ENCODE measurements at places on chromosomes 4 and X.
A peak's percentile ranks its signal among the peaks of the same experiment; 100 is the strongest.

GRCh38 chr4:117084866-117085701 is at the start of gene TRAM1L1:
TRAM1L1 (minus strand) TSS chr4:117085576; CDS start chr4:117085393, 183 bp downstream.
- DNase-seq, result peak; percentile 60

DNA sequence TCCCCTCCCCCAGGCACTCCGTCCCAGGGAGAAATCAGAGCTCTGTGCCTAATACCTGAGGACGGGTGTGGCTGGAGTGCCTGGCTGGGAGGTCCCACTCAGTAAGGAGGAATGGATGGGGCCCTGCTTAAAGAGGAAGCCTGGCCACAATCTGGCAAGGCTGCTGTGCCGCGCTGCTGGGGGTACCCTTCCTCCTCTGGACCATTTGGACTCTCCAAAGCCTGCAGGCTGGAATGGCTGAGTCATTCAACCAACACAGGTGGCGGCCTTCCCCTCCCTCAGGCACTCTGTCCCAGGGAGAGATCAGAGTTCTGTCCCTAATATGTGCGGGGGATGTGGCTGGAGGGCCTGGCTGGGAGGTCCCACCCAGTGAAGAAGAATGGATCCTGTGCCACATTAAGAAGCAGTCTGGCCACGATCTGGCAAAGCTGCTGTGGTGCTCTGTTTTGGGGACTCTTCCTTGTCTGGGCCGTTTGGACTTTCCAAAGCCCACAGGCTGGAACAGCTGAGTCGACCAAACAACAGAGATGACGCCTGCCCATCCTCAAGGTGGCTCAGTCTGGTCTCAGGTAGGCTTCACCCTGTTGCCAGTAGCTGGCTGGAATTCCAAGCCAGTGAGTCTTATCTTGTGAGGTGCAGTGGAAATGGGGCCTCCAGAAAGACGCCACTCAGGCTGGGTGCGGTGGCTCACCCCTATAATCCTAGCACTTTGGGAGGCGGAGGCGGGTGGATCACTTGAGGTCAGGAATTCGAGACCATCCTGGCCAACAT is 127.3 kb upstream of the HUWE1 start:
- DNase-seq, result no peak

DNA sequence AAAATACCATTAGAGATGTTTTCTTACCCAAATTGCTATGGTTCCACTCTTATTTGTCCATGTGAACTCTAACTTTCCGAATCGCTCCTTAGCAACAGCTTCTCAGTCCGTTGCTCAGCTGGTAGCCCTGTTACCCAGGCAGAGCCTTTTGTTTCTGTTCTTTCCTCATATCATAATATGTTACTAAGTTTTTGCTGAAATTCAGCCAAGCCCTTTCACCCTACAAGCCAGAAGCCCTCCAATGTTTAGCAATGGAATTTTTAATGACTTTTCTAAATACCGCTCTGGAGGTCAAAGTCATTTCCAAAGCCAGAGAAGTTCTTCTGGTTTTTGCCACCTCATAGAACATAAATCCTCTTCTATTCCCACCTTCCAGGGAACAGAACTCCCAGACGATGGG is 1029.5 kb downstream of the C4orf33 start:
- DNase-seq, result peak; percentile 10

- DNase-seq, result no peak
Observed at GRCh38 chr4:34289962-34290361, 1954.4 kb downstream of the ARAP2 start.

- DNase-seq, result no peak
Observed at GRCh38 chrX:20668550-20668949, 401.8 kb upstream of the RPS6KA3 start.

DNA sequence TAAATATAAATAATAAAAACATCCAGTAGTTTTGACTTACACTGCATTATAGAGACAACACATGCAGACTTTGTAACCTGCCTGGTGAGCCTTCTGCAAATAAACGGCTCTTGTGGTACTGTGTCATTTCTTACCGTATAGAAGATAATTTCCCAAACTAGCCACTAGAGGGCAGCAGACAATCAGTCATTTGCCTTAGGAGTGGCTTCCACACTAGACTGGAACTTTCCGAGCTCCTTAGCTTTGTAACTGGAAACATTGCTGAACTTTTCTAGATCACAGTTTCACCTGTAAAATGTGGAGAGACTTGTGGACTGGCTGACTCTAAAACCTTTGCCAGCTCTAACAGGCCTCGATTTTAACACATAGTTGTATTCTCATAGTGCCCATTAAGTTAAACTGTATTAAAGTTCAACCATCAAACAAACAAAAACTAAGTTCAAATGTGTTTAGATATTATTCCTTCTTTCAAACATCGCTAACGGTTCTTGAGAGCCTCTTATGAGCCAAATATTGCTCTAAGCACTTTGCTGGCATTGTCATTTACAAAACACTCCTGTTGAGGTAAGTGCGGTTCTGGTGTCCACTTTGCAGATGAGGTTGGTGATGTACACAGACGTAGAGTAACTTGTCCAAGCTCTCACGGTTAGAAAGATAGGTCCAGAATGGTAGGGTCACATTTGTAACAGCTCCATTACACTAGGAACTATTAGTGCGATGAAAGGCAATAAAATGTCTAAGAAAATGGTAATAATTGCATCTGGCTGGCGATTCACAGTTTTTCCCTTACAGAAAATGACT is 345.5 kb downstream of the ANK2 start:
- DNase-seq, result peak; percentile 81

GRCh38 chr4:110770353-110770752 is 147.5 kb upstream of the PITX2 start:
- no peak for DNase-seq

- peak; percentile 45 for DNase-seq
Observed at GRCh38 chr4:61200916-61201526, 895 bp downstream of the ADGRL3 start.

GRCh38 chr4:75494563-75494962 is 19.6 kb downstream of the RCHY1 start:
- DNase-seq, result peak; percentile 28

DNA sequence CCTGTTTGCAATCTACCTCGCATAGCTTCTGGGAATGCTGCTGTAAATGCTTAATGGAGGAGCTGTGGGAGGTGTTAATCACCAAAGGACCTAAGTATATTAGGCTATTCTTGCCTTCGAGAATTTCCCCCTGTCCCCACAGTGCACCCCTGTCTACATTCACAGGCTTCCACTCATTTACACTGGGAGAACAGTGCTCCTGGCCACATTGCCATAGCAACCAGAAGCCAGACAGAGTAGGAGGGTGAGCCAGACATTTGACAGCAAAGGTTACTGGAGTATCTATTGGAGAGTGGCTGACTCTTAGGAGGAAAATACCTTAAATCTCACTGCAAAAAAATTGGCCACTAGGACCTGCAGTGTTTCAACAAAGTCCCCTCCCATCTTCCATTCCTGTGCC is 185.9 kb upstream of the PBDC1 start:
- DNase-seq, result no peak

GRCh38 chr4:168502861-168503260 is 6.0 kb downstream of the PALLD start:
- DNase-seq, result no peak

- DNase-seq, result peak; percentile 78
Observed at GRCh38 chr4:187632260-187632995, 363.1 kb upstream of the ZFP42 start.

- no peak for DNase-seq
Observed at GRCh38 chrX:67545893-67546495, 2.2 kb downstream of the AR start.

DNA sequence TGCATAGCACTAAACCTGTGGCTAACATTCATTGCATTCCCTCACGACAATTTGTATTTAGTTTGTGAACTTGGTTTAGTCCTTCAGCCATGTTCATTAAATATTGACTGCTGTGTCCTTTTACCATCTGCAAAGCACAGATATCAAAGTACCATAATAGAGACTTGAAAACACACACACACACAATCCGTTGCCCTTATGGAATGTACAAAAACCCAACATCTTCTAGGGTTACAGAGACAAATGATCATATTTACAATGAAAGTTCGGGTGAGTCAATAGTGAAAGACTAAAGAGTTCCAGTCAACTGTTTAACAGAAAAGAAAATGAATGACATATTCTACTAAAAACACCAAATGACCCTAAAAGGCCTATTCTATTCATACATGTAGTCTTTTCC is 50.8 kb upstream of the TXK start:
- no peak for DNase-seq

GRCh38 chr4:101218346-101218745 is 129.0 kb downstream of the PPP3CA start:
- DNase-seq, result no peak

DNA sequence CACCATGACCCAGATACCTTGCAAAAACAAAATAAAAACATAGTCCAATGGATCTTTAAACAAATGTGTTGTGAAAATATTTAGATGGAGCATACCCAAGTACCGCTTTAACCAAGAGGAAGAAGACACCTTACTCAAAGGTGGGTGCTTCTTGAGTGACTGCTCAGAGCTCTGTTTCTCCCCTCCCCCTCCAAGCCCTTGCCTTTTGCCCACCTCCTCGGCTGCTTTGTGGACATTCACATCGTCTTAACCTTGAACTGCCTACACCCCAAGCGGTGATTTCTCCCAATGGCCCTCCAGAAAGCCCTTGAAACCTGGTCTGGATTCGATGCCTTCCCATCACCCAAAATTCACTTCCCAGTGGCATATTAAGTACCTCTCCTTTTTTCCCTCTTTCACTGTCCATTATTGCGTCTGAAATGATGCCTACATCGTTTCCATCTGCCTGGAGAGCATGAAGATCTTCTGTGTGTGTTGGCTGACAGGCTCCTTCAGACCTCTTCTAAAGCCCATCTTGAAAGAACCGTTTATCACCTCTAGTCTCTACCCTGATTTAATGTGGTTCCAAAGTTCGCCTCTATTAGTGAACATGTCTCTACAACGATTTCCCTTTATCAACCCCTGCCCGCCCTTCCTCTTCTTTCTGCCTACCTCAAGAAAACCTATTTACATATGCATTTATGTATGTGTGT is 968 bp downstream of the GPRIN3 start:
- no peak for DNase-seq

- no peak for DNase-seq
Observed at GRCh38 chr4:111404673-111405072, 740.6 kb upstream of the FAM241A start.

DNA sequence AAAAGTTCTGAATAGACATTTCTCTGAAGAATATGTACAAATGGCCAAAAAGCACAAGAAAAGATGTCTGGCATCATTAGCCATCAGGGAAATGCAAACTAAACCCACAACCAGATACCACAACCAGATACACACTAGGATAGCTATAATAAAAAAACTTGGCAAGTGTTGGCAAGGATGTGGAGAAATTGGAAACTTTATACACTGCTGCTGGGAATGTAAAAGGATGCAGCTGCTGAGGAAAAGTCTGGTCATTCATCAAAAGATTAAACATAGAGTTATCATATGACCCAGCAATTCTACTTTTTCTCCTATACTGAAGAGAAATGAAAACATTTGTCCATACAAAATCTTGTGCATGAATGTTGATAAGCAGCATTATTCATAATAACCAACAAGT is 92.3 kb downstream of the UCHL1 start:
- no peak for DNase-seq

GRCh38 chr4:187475901-187476300 is 519.7 kb upstream of the ZFP42 start:
- DNase-seq, result no peak

GRCh38 chrX:74280759-74281158 is 23.2 kb upstream of the ZCCHC13 start:
- no peak for DNase-seq

DNA sequence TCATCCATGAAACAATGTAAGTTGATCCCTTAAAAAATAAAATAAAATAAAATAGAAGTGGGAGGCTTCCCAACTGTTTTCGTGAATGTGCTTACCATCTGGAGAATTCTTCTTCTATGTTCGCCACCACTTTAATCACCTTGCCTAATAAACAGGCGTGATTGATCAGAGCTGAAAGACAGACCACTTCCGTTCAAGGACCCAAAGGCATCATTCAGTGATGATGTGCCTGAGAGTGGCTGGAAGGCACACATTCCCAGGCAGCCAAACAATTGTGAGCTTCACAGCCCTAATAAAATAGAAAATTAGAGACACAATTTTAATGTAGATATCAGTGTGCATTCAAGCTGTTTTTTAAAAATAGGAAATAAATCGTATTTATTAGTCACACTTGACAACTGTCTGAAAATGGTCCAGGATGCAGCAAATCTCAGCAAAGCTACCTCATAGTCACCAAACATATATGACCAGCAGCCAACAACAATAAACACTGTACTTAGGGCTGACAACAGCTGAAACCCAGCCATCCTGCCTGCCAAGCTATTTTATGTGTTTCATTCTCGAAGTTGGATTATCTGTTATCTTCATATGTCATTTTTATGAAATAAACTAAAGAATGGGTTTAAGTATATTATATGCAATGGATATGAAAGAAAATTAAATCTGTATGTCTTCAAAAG is 163.2 kb upstream of the FAM9B start:
- no peak for DNase-seq

DNA sequence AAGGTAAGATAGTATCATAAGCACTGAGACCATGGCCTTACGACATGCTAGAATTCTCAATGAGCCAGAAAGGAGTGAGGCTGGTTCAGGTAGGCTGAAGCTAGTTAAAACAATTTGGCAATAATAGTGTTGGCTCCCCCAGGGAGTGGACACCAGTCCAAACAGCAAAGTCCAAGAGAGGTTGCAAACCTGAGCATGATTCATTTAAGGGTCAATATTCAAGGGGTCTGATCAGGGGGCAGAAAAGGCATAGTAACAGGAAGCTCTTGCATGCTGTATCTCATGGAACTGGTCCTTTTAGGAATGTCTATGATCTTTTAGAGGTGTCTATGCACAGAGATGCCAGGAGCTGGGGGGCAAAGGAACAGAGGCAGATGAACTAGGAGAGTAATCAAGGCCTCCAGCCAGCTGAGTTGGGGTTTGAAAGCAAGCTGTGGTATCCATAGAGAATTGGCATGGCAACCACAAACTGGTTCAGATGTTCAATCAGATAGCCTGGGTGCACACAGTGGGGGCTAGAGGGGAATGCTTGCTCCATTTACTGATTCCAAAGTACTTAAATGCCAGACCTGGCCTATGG is 5.1 kb downstream of the GJB1 start:
- no peak for DNase-seq

DNA sequence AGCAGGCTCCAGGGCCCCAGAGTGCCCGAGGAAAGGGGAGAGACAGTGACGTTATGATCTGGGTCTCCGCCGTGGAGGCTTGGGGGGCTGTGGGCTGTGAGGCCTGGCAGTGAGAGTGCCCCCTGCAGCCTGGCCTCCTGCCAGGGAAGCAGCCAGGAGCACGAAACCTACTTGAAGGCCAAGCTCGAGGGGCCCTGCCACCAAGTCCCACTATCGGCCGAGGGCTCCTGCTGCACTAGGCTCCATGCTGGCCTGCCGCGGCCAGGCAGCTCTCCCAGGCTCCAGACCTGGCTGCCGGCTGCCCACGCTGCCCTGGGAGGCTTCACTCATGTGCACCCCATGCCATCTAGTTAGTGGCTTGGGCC is 18.7 kb downstream of the FLNA start:
- DNase-seq, result no peak
